ENCODE measurements at places on chromosomes 2 and 18.

DNA sequence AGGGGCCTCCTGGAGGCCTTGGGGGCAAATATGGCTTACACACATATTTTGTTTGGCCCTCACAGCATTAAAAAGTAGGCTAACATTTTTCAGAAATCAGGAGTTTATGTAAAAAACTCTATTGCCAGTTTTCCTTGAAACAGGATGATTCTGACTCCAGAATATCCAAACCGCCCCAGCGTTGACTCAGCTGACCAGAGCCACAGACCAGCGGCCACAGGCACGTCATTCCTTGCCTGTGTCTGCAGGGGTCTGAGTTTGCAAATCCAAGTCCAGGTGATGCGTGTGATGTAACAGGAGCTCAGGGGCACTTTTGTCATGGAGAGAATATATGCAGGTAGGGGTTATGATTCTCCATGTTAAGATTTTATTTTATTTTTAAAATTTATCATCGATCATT is 79.4 kb upstream of the ALKAL2 start:
- no peak for DNase-seq

DNA sequence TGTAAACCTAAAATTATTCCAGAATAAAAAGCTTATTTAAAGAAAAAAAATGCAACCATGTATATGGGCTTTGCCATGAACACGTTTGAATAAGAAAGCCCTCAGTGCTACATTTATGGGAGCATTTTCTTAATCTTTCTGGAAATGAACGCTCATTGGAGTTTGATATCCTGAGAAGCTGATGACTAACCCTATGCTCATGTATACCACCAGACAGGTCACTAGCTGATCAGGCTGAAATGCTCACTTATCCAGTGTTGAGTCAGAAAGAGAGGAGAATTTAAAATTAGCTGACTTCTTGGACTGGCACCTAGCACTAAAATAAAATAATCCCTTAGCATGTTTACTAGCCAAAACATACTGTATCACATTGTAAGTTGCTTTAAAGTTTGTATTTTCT is 254.9 kb upstream of the SIX3 start:
- no peak for DNase-seq

GRCh38 chr2:141380008-141380979 is 750.5 kb downstream of the LRP1B start:
- no peak for DNase-seq

GRCh38 chr2:169002161-169002738 is 28.9 kb downstream of the ABCB11 start:
- DNase-seq, result no peak

- DNase-seq, result no peak
These were observed 56.1 kb downstream of the LAMA3 start for GRCh38 chr18:23745366-23745765.

DNA sequence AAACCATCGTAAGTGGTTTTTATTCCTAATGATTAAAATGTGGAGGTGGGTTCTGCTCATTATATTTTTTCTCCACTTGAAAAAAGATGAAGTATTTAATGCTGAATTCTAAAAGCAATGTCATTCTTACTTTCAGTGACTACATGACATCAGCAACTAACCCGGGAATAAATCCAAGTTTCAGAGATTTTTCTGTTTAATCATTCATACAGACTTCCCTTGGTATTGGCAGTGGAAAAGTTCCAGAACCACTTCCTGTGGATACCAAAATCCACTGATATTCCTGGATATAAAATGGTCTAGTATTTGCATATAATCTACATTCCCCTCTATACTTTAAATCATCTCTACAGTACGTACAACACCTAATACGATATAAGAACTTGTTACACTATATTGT is 128.6 kb downstream of the ZNF532 start:
- DNase-seq, result no peak
